ENCODE measurements at places on chromosomes 4 and X.

DNA sequence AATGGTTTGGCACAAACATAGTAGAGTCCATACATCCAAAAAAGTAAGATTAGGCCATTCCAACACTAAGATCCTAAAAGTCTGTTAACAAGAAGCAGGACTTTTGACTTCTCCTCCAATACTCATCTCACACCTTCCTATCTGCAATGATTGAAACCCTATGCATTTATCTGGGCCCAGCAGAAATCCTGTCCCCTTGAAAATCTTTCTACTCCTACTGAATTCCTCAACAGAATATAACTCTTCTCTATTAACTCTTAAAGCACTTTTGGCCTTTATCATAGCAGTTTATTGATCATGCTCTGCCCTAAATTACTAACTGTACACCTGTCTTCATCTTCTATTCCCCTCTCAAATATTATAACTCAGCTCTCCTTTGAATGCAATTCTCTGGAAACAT lies 4.6 kb downstream of the G3BP2 start:
- no peak for DNase-seq

DNA sequence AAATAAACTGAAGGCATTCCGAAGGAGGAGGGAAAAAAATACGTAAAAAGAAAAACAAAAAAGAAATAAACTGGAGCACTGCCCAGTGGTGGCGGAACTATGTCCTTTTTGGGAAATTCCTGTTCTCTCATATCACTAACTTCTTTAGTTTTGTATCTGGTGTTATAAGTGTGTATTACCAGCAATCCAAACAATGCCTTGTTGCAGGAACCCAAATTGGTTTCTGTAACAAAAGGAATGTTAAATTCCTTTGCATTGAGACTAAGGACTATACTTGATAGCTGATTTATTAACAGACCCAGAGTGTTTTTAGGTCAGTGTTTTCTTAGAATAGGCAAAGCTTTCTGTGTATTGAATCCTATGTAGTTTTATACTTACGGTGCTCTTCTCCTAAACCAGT lies 6.6 kb downstream of the CCNG2 start:
- DNase-seq = no peak

GRCh38 chrX:148024425-148025148 lies 43.5 kb downstream of the FMR1NB start:
- DNase-seq = no peak

DNA sequence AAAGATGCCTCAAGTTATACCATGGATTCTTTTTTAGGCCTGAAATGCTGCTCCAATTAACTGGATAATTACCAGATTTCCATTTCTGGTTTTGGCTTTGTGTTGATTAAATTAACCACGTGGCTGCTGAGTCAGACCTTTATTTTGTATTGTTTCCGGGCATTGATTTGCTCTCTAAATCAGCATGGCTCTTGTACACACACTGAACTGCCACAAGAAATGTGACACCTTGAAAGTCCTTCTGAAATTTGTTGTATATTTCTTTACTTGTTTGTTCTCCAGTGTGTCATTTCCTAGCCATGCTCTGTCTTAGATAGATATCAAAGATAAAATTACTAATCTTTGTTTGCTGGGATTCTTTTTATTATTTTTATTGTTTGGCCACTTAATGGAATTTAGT lies 11.7 kb downstream of the MTTP start:
- no peak for DNase-seq

DNA sequence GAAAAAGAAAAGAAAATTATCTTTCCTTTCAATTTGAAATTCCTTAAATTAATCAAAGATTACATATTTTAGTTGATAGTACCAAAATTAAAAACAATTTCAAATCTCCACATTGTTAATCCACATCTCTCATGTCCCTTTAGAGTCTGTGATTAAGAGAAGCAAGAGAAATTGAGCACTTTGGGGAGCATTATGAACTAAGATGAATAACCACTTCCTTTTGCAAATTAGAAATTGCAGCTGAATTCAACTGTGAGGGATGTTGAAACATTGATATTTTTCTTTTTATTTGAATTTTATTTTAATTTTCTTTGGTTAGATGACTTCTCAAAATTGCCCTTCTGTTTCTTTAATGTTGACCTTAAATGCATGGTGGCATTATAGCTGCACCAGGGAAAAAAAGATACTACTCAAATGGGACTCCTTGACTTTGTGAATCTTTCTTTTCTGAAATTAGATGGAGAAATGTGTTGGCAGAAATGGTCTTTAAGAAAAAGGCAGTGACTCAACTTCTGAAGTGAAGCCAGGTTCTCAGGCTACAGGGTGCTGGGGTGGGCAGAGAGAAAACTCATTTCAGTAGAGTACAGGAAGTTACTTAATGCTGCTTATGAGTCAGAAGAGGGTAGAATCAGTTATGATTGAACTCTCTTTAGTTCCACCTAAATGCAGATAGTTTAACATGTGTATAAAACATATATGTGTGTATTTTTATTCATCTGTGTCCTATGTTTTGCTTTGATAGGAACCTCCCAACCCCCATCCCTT lies 92.0 kb upstream of the TNIP3 start:
- DNase-seq = peak; percentile 11

DNA sequence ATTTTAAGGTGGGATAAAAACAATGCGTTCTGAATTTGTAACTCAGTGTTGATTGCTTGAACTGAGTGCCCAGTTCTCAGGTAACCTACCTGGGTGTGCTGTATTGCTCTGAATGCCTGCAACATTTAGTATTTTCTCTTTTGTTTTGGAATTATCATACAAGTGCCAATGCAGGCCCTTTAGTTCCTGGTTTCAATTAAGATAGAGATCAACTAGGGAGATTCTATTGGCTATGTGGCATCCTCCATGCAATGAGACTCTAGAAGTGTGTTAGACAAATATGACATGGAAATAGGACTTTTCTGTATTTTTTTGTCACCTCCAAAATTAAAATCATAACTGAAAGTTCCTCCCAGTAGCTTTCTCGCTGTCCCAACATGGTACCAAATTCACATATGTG lies 438.7 kb upstream of the IGFBP7 start:
- DNase-seq = no peak

DNA sequence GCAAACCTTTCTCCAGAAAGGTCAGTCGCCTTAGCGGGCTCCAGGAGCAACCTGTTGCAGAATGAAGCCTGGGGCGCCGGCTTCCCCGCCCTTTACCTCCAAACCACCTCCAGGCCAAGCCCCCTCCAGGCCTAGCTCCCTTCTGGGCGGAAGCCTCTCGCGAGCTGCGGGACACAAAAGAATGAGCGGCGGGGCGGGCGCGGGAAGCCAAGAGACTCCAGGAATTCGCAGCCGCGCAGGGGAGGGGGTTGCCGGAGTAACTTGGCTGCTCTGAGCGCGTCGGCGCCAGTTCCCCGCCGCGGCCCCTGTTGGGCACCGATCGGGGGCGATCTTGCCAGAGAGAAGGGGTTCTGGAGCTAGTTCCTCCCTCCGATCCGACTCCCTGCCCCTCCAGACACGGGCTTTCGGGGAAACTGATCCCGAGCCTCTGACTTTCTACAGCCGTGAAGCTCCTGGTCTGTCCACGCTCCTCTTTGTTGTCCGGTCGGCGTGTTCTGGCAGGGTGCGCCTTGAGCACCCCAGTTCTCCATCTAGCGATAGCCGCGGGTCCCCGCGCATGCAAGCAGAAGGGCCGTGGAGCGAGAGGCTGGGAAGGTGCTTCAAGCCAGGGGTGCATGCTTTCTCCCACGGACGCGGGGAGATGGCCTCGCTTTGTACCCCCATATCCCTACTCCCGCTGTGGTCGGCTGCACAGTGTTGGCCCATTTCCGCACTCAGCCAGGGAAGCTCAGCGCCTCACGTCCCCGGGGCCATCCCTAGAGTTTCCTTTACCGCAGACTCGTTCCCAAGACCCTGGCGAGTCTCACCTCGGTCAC lies 1.2 kb downstream of the PROM1 start:
- no peak for DNase-seq

- no peak for DNase-seq
Observed at GRCh38 chr4:63580796-63581475, 828.3 kb downstream of the TECRL start.
